Neural crest cell (in vitro differentiated cells): ENCODE measurements at places on chromosomes 2 and 18.

DNA sequence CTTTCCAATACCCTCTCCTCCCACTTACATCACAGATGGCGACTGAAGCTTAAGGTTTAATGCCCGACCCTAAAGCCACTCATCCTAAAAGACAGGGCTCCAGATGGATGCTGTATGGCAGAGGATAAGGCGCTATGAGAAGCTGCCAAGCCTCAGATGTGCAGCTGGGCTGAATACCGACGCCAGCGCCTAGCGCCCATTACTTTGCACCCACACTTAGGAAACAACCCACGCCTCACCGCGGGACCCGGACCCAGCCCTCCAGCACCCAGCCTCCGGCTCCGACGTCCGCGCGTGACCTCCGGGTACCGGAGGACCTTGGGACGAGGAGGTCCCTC, 335 bp downstream of the TRAK2 start:
- H3K27me3 ChIP-seq = no peaks in the 10 kb centered on the region
- H3K27ac ChIP-seq = peak overlapping the region; percentile 94
- H3K36me3 ChIP-seq = no peaks in the 10 kb centered on the region
- peak overlapping the region; percentile 99 for H3K4me3 ChIP-seq

- no peaks in the 10 kb centered on the region for H3K27me3 ChIP-seq
- no peak overlapping the region for H3K27ac ChIP-seq
- H3K36me3 ChIP-seq = no peaks in the 10 kb centered on the region
These were observed 40.3 kb downstream of the KCNS3 start for GRCh38 chr2:17918789-17919188.

DNA sequence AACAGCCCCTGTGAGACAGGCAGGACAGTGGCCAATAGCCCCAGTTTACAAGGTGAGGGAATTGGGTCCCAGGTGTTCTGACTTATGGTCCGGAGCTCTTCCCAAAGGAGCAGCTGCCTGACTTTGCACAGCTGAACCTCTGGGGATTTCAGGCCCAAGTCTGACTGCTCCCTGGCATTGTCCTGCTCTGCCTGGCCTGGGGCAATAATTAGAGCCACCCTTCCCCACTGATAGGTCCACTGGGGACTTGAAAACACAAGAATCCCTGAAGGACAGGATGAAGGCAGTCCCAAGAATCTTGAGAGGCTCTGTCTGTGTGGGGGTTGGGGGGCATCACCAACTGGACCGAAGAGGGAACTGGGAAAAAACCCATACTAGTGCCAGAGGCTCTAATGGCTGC, 3.7 kb upstream of the FEV start:
- peaks cover 3% of the 10 kb centered on the region for H3K4me1 ChIP-seq
- no peak overlapping the region for H3K27ac ChIP-seq
- no peak for DNase-seq

DNA sequence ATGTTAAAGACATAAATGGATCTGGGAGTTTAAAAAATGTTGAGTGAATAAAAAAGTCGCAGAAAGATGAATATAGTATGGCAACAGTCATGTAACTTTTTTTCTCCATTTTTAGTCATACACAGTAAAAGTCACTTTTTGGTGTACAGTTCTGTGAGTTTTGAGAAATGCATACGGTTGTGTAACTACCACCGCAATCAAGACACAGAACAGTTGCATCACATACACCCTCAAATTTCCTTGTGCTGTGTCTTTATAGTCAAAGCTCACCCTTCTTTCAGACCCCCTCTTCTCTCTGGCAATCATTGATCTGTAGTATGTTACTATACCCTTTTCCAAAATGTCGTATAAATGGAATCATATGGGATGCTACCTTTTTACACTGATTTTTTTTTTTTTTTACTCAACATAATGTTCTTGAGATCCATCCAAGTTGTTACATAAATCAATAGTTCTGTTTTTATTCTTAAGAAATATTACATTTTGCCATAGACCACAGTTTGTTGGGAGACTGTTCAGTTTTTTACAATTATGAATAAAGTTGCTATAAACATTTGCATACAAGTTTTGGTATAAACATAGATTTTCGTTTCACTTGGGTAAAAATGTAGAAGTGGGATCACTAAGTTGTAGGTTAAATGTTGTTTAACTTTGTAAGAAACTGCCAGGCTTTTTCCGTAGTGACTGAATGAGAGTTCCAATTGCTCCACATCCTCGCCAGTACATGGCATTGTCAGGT, 35.4 kb upstream of the AGFG1 start:
- H3K27ac ChIP-seq = no peak overlapping the region
- DNase-seq = no peak
- no peaks in the 10 kb centered on the region for H3K27me3 ChIP-seq
- peaks cover 9% of the 10 kb centered on the region for H3K36me3 ChIP-seq

GRCh38 chr18:79684787-79685186, 5.2 kb downstream of the CTDP1 start:
- no peaks in the 10 kb centered on the region for H3K27me3 ChIP-seq
- H3K27ac ChIP-seq = no peak overlapping the region
- H3K4me3 ChIP-seq = peak overlapping the region; percentile 19
- H3K36me3 ChIP-seq = peaks cover 2% of the 10 kb centered on the region

DNA sequence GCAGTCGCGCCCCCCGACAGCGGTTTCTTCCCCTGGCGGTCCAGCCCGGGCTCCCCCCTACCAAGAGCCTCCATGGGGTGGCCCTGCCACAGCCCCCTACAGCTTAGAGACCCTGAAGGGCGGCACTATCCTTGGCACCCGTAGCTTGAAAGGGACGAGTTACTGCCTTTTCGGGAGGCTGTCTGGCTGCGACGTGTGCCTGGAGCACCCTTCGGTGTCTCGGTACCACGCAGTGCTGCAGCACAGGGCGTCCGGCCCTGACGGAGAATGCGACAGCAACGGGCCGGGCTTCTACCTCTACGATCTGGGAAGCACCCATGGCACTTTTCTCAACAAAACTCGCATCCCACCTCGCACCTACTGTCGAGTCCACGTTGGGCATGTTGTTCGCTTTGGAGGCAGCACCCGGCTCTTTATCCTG, 475 bp downstream of the SLC4A1AP start:
- no peak for DNase-seq
- no peak overlapping the region for H3K27ac ChIP-seq
- H3K36me3 ChIP-seq = peaks cover 7% of the 10 kb centered on the region

- H3K27ac ChIP-seq = no peak overlapping the region
- DNase-seq = no peak
- no peaks in the 10 kb centered on the region for H3K4me1 ChIP-seq
- H3K36me3 ChIP-seq = no peaks in the 10 kb centered on the region
- no peak overlapping the region for H3K4me3 ChIP-seq
These were observed 10.2 kb upstream of the IL18R1 start for GRCh38 chr2:102345329-102345920.

GRCh38 chr2:147760984-147761383, 83.8 kb upstream of the ACVR2A start:
- no peak overlapping the region for H3K27ac ChIP-seq
- H3K36me3 ChIP-seq = peaks cover 8% of the 10 kb centered on the region
- DNase-seq = no peak
- peaks cover 6% of the 10 kb centered on the region for H3K4me1 ChIP-seq
- no peak overlapping the region for H3K4me3 ChIP-seq
- H3K27me3 ChIP-seq = no peaks in the 10 kb centered on the region

DNA sequence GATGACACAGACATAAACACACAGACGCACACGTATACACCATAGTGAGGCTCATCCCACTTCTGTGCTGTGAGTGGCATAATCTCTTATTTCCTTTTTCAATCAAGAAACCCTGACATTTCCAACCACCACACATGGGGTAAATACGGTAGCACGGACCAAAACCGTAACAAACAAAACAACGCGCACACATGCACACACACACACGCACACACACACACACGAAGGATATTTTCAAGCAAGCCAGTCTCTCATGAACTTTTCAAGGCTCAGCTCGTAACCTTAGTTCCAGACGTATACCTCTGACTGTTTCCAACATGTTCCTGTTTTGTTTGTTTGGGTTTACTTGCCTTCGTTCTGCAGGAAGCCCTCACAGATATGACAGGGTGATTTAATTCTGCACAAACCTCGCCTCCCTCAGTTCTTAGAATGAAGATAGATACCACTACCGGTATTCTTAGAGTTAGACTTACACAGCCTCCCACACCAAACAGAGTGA, 119.8 kb downstream of the BCL2 start:
- no peaks in the 10 kb centered on the region for H3K36me3 ChIP-seq
- DNase-seq = no peak
- no peak overlapping the region for H3K27ac ChIP-seq
- H3K27me3 ChIP-seq = no peaks in the 10 kb centered on the region
- H3K4me1 ChIP-seq = peaks cover 3% of the 10 kb centered on the region
- H3K4me3 ChIP-seq = no peak overlapping the region

- no peak overlapping the region for H3K4me3 ChIP-seq
- no peaks in the 10 kb centered on the region for H3K4me1 ChIP-seq
- no peak overlapping the region for H3K27ac ChIP-seq
- peaks cover 3% of the 10 kb centered on the region for H3K36me3 ChIP-seq
- no peak for DNase-seq
These were observed 494.1 kb downstream of the LRRTM4 start for GRCh38 chr2:77028032-77028600.

DNA sequence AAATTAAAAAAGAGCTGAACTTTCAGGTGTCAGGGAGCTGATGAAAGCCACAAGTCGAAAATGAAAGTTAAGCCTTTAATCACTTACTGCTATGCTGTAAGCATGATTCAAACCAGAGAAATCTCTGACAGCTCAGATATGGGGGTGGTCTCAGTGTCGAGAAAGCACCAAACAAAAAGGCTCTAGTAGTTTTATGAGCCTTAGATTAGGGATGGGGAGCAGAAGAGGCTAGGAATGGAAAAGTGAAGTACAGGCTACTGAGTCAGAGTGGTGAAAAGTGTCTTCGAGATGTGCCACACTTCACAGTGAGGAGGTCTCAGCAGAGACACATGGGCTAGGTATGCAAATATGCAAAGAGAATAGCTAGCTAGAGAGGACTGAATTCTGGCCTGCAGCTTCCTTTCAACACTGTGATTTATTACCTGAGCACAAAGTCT, 482.2 kb downstream of the SPAG16 start:
- H3K27me3 ChIP-seq = no peaks in the 10 kb centered on the region
- H3K4me1 ChIP-seq = no peaks in the 10 kb centered on the region
- H3K4me3 ChIP-seq = no peak overlapping the region
- no peaks in the 10 kb centered on the region for H3K36me3 ChIP-seq
- no peak overlapping the region for H3K27ac ChIP-seq

DNA sequence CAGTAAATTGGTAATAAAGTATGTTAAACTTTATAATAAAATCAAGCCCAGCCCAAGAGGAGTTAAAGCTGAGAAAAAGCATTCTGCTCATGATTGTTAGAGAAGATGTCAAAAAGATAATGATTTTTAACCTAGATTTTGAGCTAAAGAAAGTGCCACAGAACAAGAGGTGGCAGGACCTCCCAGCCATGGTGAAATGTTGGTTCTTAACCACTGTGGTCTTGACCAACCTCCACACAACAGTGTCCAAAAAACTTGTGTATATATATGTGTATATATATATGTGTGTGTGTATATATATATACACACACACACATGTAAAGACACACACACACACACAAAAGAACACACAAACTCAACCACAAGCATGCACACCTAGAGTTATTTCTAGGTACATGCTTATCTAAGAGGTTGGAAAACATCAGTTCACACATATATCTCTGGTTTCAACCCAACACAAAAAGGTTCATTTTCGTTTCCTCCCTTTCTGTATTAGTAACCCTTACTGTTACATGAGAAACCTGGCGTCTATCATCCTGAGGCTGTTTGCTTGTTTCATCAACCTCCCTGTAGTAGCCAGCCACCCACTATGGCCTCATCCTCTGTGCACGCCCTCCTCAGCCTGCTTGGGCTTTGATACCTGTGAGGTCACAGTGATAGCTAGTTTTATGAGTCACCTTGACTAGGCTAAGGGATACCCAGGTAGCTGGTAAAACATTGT, 631.8 kb upstream of the ID2 start:
- H3K27ac ChIP-seq = no peak overlapping the region
- peaks cover 4% of the 10 kb centered on the region for H3K4me1 ChIP-seq
- peaks cover 4% of the 10 kb centered on the region for H3K36me3 ChIP-seq

DNA sequence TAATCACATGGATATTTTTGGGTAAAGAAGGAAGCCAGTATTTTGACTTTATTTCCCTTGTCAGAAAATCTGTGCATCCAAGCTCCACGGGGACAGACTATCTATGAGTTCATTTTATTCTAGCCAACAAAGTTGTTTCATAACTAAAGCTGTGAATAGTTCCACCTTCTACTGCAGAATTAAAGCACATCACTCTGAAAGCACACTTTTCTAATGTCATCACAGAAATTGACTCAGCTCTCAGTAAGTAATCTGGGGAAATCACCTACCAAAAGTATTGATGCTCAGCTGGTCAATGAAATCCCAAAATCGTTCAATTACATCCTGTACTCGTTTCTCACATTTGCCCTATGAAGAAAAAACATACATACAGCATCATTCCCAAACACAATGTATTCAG, 19.1 kb downstream of the IAH1 start:
- H3K36me3 ChIP-seq = peaks cover 20% of the 10 kb centered on the region
- no peak for DNase-seq
- no peaks in the 10 kb centered on the region for H3K27me3 ChIP-seq
- H3K4me1 ChIP-seq = peaks cover 4% of the 10 kb centered on the region
- no peak overlapping the region for H3K4me3 ChIP-seq

DNA sequence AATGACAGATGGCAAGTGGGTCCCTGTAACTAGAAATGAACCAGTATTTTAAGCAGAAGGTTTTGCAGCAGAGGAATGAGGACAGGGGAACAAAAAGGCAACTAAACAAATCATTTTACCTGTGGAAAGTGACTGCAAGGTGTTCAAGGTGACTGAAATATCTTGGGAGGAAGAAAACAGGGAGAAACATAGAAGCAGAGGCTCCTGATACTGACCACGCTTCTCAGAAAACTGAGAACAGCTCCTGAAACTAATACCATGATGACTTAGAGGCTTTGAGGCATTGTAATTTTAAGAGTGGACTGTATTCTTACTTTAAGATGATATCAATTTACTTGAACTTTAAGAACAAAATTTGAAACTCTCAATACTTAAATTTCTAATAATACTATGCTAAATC, at the start of gene DYTN:
Gene DYTN (minus strand): TSS at position 101 of the 400 bp plus-strand sequence. CDS start 117 bp downstream, outside the sequence.
- H3K36me3 ChIP-seq = no peaks in the 10 kb centered on the region
- H3K4me3 ChIP-seq = no peak within 1 kb of the TSS
- H3K27ac ChIP-seq = no peak within 1 kb of the TSS
- DNase-seq = no peak
- peaks cover 23% of the 10 kb centered on the region for H3K27me3 ChIP-seq
- no peaks in the 10 kb centered on the region for H3K4me1 ChIP-seq

DNA sequence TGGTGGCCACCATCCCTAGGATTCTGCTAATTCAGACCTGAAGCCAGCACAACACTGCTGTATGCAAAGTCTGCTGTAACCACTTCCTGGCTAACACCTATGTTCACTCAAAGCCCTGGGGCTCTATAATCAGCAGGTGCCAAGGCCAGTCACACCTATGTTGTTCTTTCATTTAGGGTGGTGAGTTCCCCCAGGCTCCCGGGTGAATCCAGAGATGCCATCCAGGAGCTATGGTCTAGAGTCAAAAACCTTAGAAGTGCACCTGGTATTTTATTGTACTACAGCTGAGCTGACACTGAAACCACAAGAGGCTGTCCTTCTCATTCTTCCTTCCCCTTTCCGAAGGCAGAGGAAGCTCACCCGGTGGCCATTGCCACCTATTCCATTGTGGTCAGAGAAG, 46.2 kb upstream of the CCDC141 start:
- no peaks in the 10 kb centered on the region for H3K4me1 ChIP-seq
- no peak for DNase-seq
- no peaks in the 10 kb centered on the region for H3K27me3 ChIP-seq
- no peaks in the 10 kb centered on the region for H3K36me3 ChIP-seq
- no peak overlapping the region for H3K4me3 ChIP-seq
